ENCODE measurements at places on chromosomes 1 and 21.

DNA sequence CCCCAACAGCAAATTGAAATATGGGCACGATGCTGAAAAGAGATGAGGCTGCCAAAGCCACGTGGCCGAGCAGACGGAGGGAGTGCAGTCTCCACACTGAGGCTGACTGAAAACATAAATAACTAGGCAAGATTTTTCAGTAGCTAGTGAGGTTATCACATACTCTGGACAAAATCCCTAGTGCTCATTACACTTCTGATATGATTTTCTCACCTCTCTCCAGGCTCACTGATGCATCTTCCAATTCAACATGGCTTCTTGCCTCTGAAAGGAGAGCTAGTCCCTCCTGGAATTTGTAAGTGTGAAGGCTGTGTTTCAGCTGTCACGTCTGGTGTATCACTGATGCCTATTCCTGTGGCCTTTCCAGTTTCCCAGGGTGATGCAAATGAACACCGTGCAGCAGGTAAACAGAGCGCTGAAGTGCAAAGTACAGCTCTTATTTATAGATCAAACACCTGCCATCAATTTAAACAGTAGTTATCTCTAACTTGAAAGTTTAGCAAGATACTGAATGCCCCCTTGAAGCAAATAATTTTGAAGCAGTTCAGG is 656.1 kb downstream of the KIF26B start:
- no peak for DNase-seq

- DNase-seq: no peak
These were observed 67.0 kb downstream of the TGFB2 start for GRCh38 chr1:218412171-218412570.

DNA sequence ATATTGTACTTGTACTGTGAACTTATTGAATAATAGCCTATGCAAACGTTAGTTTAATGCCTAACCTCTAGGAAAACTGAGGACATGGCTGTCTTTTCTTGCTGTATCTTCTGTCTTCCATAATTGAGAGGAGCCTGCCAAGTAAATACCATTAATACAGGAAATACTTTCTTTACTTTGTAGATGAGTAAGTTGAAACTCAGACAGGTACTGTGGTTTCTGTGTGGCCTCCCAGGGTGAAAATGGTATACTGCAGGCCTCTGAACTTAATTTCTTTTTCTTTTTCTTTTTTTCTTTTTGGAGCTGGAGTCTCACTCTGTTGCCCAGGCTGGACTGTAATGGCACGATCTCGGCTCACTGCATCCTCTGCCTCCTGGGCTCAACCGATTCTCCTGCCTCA is 208.8 kb upstream of the ADGRL4 start:
- no peak for DNase-seq

GRCh38 chr1:203746281-203746680 is 18.7 kb upstream of the LAX1 start:
- no peak for DNase-seq

GRCh38 chr1:89363196-89363595 is 663 bp upstream of the GBP6 start:
- no peak for DNase-seq

DNA sequence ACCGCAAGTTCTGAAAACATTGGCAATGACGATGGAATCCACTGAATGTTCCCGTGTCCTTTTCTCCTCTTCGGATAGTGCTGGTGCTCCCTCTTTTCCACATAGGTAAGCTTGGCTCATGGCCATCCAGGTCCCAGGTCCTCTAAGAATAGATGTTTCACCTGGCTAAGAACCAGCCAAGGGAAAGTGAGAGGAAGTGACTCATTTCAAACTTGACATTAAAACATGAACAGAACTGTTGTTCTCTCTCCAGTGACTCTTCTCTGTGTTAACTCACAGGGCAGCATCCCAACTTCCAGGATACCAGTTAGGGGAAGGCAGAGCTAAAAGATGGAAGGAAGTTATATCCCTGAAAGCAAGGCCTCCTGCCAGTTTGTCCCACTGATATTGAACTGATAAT is 493.8 kb upstream of the CHRM3 start:
- DNase-seq: no peak

DNA sequence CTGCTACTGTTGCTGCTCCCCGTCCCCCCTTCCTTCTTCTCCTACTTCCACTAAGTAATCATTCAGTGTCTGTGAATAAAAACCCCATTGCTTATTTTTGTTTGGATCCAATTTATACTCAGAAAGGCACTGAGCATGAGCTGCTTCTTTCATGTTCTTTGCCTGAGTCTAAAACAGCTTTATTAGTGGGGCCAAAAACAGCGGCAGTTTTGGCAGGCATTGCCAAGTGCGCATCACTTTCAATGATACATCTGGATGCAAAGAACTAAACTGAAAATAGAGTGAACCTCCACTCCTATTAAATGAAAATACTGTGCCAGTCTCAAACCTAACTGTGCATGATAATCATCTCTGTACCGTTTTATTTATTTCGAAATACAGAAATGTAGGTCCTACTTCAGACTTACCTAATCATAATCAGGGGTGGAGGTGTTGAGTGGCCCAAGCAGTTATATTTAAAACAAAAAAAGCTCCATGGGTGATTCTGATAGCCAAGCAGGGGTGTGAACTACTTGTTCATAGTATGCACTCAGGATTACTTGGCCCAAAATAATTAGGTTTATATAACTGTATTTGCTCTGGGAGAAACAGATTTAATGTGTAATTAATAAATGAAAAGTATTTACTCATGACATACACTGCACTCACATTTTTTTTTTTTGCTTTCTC is 48.4 kb downstream of the NEK7 start:
- no peak for DNase-seq

DNA sequence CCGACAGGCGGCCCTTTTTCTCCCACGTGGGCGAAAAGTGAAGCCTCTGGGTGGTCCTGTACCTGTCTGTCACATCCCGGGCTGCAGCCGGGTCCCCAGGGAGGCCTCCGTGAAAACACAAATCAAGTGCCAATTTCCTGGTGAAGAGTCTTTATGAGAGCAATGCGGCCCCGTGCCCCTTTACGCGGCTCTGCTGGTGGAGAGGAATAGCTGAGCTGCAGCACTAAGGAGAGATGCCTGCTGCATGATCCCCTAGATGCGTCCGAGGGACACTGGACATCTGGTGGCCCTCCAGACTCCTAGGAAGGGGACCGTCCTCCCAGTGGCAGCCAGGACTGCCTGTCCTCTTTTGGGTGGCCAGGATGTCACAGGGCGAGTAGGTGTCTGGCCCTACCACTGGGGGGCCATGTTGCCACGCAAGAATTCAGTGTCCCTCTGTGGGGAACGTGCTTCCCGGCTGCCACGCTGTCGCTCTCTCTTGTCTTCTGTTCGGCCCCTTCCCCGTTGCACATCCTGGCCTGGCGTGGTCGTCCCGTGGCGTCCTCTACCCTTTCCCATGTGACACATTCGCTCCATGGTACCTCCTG is 38.7 kb downstream of the COL18A1 start:
- no peak for DNase-seq

- no peak for DNase-seq
These were observed 156.9 kb downstream of the TOMM20 start for GRCh38 chr1:234971586-234972297.

DNA sequence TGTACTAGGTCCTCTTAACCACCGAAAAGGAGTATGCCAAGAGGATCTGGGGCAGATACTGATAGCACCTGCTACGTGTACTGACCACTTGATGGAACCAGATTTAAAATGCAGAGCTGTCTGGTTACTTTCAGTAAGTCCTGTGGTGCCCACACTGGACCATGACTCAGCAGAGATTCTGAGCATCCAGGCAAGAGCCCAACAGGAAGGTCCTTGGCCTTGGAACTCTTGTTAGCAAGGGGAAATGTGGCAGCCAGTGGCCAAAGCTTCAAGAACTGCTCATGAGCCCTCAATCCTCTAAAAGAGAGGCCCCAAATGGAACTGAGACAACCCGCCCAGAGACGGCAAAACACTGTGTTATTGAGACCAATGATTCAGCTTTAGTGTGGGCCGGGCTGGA is 4.2 kb upstream of the GJB5 start:
- DNase-seq: no peak

GRCh38 chr1:48870596-48870995 is 93.9 kb upstream of the BEND5 start:
- no peak for DNase-seq

DNA sequence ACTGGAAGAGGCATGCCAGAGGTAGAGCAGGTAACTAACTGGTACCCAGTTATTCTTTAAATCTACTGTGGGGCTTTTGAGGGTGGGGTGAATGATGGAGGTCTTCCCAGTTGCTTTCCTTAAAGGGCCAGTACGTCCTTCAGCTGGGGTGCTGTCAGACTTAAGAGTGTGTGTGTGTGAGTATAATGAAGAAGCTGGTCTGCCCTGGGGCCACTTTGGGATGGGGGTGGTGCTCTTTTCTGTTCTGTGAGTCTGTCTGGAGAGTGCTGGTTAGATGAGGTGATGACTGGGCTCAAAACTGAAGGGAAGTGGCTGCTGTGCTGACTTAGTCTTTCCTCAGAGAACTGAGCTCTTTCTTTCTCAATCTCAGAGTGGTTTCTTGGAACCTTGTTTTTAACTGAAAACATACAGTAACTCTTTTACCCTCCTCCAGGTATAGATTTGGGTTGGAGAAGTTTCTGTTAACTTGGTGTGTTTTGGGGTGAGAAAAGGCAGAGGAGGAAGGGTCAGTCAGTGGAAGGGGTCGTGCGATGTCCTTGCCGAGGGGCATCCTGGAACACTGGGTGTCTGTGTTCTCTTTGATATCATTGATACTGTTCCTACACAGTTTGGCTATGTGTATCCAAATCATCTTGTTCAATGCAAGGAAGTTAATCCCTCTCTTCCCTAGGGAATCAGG is 746 bp downstream of the MACF1 start:
- peak; percentile 56 for DNase-seq

- no peak for DNase-seq
These were observed 309 bp downstream of the NSL1 start for GRCh38 chr1:212791261-212791675.

DNA sequence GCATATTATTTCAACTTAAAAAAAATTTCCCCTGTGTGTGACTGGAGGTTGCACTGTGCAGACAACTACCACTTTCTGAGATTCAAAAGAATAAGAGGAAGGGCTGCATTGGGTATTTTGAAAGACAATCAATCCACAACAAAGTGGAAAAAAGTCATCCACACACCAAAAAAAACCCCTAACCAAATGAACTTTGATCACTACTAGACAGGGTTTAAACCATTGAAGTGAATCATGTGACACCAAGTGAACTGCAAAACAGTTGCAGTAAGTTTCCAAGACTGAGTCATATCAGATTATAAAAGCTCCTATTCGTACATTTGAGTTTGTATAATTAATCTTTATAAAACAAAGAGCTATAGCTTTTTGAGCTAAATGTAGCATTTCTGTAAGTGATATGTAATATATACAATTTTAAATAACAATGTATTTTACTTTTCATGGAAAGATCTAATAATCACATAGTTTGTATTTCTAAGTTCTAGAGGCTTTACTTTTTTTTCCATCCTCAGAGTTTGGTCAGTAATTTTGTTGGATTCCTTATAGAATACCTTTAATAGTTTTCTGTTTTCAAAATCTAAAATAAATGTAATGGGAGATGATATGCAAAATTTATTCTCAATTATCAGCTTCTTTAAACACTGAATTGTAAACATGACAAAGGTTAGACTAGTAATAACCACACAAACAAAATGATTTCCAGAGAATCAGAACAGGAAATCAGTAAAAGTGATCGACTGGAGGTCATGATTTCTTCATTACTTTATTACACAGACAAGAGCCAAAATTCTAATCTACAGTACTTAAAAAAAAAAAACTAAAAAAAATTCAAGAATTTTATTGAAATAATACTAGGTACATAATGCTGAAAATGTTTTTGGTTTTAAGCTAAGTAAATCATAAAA is 50.5 kb upstream of the GFI1 start:
- DNase-seq: no peak

- no peak for DNase-seq
These were observed 46.5 kb upstream of the PRELP start for GRCh38 chr1:203428981-203429599.

- no peak for DNase-seq
These were observed 29.7 kb downstream of the UHMK1 start for GRCh38 chr1:162527314-162527713.

DNA sequence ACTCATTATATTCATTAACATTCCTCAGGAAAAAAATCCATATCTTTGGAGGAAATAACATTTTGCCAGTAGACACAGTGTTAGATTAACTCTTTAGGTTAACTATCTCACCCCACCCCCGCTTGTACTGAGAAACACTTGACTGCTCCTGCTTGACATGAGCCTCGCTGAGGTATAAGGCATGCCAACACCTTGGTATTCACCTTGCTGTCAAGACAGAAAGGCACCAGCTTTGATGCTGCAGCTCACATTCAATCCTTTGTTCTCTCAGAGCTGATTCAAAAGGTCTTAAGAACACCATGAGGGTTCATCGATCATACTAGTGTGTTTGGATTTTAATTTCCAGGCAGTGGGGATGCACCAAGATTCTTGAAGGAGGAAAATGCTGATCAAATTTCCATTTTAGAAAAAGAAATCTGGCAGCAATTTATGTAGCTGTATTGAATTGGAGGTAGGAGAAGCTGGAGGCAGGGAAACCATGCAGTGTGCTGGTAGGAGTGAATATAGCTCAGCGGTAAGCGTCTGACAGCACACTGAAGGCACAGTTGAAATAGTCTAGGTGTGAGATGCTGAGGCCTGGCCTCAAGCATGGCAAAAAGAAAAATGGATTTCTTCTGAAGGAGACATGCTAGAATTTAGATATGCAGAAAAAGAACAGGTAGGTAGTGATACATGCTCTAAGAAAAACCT is 108.0 kb upstream of the ST6GALNAC5 start:
- DNase-seq: no peak

- no peak for DNase-seq
These were observed 11.9 kb upstream of the PKNOX1 start for GRCh38 chr21:42962380-42963007.

DNA sequence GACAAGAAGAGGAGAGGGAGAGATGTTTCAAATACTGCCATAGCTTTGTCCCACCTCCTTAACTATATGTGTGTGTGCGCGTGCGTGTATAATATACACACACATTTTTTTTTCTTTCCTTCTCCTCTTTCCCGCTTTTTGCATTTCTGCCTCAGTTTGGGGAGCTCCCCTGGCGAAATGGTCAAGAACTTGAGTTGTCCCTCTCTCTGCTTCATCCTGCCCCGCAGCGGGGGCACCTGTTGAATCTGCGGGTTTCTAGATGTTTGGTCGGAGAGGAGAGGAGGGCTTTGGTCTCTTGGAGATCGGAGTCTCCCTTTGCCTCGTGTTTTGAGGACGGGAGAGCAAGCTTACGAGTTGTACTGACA is 504 bp downstream of the SCCPDH start:
- DNase-seq: no peak

GRCh38 chr1:90386899-90387720 is 330.0 kb downstream of the BARHL2 start:
- DNase-seq: no peak

GRCh38 chr1:226679262-226679661 is 59.8 kb downstream of the ITPKB start:
- DNase-seq: no peak

DNA sequence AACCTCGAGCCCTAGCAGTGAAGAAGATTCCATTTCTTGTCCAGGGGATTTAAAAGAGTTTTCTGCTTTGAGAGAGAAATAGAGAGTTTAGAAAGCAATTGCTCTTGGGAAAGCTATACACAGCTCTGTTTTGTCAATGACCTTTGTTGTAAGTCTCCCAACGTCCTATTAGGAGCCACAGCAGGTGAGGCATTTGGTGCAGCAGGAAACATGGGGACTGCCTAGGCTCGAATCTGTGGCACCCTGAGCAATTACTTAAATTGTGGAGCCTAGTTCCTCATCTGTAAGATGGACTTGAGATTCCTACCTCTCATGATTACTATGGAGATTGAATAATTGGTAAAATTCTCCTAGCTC is 8.2 kb downstream of the DCLRE1B start:
- no peak for DNase-seq
